Spleen (tissue), 13 donors: ENCODE measurements at places on chromosomes 11 and 22. TPM values are rescaled to one million over a fixed set of nuclear protein-coding genes. Genes with fewer than 3 reads are reported as not detected.

Gene KRTAP5-9
- total RNA-seq, result 0.40 TPM

Gene DGCR8
- total RNA-seq, result 36.1 TPM

Gene MRGPRG
- total RNA-seq, result not detected

Gene BEST1
- 9.8 TPM for total RNA-seq
